ENCODE measurements at places on chromosomes 13 and 19. TPM values are rescaled to one million over a fixed set of nuclear protein-coding genes. Genes with fewer than 3 reads are reported as not detected.

The LILRB4 gene
- 11.8 TPM for polyA plus RNA-seq

The KCNC3 gene
- 48.3 TPM for polyA plus RNA-seq

The KLK1 gene
- polyA plus RNA-seq, result 2.0 TPM

The MIA gene
- 19.8 TPM for polyA plus RNA-seq
